ENCODE measurements at places on chromosomes 1 and 21. TPM values are rescaled to one million over a fixed set of nuclear protein-coding genes. Genes with fewer than 3 reads are reported as not detected.

DNA sequence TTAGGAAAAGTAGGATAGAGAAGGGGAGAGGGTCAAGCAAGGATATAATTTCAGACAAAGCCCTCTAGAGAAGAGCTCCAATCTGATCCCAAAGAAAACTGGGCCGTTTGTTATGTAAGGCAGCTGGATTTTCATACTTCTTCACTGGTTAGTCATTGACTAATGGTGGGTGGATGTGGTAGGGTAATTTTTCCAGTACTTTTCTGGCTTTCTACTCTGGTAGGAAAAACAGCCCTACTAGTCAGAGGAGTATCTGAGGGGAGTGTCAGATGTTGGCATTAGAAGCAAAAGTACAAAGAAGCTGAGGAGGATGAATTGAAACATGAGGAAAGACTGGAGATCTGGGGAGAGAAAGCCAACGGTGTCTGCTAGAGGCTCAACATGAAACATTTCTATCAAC, 145.3 kb downstream of the TNFSF18 start:
- DNase-seq, result no peak

DNA sequence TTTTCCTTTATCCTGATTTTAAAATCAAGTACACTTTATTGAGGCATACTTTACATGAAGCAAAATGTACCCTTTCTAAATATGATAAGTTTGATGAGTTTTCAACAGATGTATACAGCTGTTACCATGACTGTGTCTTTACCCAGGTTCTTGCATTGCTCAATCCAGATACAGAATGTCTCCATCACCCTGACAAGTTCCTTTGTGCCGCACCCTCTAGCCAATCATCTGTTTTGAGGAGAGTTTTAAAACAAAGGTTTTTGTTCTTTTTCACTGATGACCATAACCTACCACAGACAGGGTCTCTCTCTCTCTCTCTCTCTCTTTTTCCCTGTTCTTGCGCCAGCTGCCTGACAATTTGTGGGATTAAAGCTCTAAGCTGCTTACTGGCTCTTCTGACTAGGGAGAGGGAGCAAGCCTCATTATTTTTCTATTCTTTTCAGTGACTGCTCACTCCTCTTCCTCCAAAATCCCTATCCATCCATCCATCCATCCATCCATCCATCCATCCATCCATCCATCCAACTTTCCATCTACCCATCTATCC, 1.2 kb upstream of the KCNE1 start:
- DNase-seq, result peak; percentile 77

DNA sequence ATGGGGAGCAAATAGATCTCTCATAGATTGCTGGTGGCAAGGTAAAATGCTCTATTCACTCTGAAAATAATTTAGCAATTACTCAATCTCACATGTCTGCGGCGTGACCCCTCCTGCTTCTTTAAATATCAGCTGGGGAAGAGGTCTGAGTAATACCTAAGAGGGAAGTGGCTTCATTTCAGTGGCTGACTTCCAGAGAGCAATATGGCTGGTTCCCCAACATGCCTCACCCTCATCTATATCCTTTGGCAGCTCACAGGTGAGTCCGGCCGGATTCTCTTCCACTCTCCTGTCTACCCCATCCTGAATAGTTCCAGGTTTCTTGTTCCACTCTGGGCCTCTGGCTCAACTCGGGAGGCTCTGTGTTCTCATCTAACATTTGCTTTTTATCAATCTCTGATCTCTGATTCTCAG, at the start of gene SLAMF7:
Gene SLAMF7, plus strand, starts transcription at position 150 of the 414 bp plus-strand sequence. Its CDS starts 55 bp downstream, at position 205.
- DNase-seq, result no peak

TIAM1 gene
- polyA plus RNA-seq, result 50.6 TPM

- peak; percentile 9 for DNase-seq
Observed at GRCh38 chr1:47023268-47024140, at the start of gene CYP4X1. Gene CYP4X1, plus strand, starts transcription at chr1:47023669. Its CDS starts 149 bp downstream, at chr1:47023818.

Data from right lung (tissue), 10 donors.